ENCODE measurements at places on chromosomes 1 and 21.

DNA sequence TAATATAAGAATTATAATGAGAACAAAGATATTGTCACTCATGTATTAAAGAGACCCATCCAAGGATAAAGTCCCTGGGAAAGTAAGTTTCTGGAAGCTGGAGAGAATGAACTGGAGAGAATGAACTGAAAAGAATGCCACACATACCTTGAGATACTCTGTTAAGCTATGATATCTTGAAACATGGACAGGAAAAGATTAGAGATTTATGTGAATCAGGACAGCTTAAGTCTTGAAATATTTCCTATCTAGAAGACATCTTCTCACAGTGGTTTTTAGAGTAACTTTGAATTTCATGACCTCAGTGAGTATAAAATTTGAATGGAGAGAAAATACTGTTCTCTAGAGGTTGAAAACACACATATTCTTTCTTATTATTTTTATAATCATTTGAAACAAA, 201.3 kb upstream of the HMCN1 start:
- DNase-seq = no peak

GRCh38 chr1:183989078-183989577, 48.4 kb downstream of the COLGALT2 start:
- no peak for DNase-seq

- peak; percentile 10 for DNase-seq
Measured at GRCh38 chr1:6889875-6890480, 104.7 kb downstream of the CAMTA1 start.

GRCh38 chr1:171252482-171252881, 4.2 kb downstream of the FMO1 start:
- no peak for DNase-seq

- no peak for DNase-seq
Measured at GRCh38 chr1:10838541-10838940, 42.1 kb upstream of the CASZ1 start.

DNA sequence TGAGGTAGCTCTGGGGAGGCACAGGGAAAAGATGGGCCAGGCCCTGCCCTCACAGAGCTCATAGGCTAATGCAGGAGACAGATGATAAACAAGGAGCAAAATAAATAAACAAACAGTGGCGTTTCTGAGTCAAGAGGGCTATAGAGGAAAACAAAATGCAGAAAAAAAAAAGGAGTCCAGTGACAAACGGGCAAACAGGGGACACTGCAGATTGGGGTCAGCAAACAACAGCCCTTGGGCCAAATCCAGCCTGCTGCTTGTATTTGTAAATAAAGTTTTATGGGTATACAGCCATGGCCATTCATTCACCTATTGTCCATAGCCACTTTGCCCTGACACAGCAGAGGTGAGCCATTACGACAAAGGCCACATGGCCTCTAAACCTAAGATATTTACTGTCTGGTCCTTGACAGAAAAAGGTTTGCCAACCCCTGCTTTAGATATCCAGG, 19.1 kb upstream of the PINK1 start:
- no peak for DNase-seq

DNA sequence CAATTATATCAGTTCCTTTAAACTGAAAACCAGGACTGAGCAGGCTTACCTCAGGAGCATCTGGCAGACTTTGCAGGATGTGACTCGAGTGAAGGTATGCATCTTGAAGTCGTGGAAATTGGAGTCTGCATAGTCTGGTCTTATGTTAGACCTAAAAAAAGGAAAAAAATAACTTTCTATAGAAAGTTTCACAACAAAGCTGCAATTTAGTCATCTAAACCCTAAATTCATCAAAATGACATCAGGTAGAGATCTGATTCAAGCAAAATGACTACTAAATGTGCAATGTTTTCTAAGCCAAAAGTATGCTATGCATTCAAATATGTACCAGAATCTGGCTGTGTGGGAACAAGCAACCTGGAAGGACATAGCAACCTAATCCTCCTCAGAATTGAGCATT, 260.1 kb downstream of the VAV3 start:
- DNase-seq = no peak

- no peak for DNase-seq
Measured at GRCh38 chr1:6300342-6301048, 39.6 kb upstream of the GPR153 start.

- DNase-seq = no peak
Measured at GRCh38 chr1:151435174-151435573, 24.1 kb downstream of the POGZ start.

GRCh38 chr1:161182214-161182613, 4.9 kb upstream of the B4GALT3 start:
- peak; percentile 46 for DNase-seq

DNA sequence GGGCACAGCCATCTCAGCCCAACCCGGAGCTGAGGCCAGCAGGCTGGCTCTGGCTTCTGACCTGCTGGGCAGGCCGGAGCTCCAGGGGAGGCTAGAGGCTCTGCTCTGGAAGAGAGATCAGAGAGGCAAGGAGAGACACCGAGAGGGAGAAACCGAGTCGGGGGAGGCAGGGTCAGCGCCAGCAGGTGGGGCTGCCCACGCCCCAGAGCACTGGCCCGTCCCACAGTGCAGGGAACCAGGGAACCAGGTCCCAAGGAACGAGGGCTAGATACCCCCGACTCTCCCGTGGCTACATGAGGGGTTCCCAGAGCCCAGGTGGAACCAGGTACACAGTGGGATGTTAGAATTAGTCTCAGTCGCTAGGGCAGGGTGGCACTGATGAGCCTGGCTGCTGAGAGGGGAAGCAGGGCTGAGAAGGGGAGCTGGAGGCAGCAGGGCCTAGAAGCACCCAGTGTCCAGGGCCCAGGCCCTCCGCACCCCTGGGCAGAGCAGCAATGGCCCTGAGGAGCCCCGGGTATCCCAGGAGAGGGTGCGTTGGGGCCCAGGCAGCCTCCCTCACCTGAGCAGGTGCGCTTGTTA, 2.1 kb downstream of the MASP2 start:
- no peak for DNase-seq

DNA sequence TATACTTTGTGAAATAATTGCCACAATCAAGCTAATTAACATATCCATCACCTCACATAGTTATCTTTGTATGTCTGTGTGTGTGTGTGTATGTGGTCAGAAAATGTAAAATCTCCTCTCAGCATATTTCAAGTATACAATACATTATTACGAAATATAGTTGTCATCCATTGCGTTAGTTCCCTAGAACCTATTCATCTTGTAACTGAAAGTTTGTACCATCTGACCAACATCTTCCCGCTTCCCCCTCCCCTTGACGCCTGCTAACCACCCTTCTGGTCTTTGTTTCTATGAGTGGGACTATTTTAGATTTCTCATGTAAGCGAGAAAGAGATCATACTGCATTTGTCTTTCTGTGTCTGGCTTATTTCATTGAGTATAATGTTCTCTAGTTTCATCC, 455.3 kb downstream of the KCNT2 start:
- DNase-seq = no peak

DNA sequence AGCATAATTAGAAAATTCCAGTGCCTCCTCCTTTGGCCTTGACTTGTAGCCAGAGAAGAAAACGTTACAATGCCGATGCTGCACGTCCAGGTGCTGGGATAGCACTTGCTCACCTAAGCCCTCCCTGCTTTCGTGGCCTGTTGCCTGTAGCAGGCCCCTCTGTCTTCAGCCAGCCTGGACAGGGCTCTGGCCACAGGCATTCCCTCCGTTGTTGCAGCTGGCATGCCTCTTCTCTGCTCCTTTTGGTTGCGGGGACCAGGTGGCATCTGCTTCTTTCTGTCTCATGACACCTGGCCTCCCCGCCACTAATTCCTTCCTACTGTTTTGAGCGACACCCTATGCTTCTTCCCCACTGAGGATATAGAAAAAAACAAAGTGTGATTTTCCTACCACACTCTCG, 54.6 kb upstream of the MORC3 start:
- DNase-seq = no peak

- no peak for DNase-seq
Measured at GRCh38 chr21:39971956-39972355, 104.7 kb downstream of the PCP4 start.

DNA sequence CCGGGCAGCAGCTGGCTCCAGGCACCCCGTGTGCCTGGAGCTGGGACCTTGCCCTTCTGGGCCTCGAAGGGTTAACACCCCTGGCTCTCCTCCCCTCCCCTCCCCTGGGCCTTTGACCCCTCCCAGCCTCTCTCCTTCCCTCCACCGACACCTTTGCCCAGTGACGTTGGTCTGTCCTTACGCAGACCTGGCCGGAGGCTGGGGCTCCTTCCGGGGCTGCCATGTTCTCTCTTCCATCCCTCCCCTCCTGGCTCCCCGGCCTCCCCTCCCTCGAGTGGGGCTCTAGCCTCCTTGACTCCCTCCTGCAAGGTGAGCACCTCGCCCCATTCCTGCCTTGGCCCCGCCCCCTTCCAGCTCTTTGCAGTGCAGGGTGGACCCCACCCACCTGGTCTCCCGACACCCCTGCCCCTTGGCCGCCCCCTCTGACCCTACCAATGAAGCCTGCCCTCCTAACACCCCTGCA, at the start of gene TMEM82:
Gene TMEM82 (plus strand): TSS at position 161 of the 463 bp plus-strand sequence. CDS start 61 bp downstream, at position 222.
- DNase-seq = no peak

DNA sequence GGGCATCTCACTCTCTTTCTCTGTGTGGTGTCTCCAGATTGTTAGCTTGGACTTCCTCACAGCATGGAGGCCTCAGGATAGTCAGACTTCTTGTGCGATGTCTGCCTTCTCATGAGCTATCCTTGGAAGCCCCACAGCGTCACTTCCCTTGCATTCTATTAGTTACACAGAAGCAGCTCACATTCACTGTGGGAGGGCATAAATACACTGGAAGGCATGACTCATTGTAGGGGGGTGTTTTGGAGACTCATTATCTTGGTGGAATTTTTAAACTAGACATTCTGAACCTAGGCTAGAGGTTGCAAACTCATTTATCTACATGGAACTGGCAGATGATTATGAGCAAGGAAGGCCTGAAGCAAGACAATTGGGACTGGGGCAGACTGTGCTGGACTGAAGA, 21.4 kb upstream of the FASLG start:
- DNase-seq = no peak

DNA sequence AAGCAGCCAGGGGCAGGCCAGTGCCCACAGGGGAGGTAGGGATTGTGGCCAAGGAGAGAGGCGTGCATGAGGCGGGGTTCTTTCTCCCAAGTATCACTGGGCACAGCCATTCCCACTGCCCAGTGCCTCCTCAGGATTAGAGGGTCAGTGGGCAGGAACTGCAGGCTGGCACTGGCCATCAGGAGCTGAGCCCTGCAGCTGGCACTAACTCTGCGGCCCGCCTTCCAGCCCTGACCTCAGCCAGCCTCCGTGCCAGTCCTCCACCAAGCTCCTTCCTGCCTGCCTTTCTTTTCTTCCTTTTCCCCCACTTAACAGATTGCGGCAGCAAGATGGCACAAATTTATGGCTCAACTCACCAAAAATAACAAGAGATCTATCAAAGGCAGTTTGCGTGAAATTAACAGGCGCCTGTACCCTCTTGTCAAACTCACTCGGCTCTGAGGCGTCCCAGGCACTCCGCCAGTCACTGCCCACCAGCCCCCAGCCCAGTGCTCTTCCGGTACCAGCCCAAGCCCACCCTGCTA, 11.1 kb downstream of the ADGRB2 start:
- no peak for DNase-seq

- DNase-seq = no peak
Measured at GRCh38 chr1:119083980-119084379, 56.5 kb downstream of the WARS2 start.

- no peak for DNase-seq
Measured at GRCh38 chr1:79895573-79895972, 889.0 kb upstream of the ADGRL4 start.

- no peak for DNase-seq
Measured at GRCh38 chr1:37658486-37658885, 23.8 kb upstream of the RSPO1 start.

DNA sequence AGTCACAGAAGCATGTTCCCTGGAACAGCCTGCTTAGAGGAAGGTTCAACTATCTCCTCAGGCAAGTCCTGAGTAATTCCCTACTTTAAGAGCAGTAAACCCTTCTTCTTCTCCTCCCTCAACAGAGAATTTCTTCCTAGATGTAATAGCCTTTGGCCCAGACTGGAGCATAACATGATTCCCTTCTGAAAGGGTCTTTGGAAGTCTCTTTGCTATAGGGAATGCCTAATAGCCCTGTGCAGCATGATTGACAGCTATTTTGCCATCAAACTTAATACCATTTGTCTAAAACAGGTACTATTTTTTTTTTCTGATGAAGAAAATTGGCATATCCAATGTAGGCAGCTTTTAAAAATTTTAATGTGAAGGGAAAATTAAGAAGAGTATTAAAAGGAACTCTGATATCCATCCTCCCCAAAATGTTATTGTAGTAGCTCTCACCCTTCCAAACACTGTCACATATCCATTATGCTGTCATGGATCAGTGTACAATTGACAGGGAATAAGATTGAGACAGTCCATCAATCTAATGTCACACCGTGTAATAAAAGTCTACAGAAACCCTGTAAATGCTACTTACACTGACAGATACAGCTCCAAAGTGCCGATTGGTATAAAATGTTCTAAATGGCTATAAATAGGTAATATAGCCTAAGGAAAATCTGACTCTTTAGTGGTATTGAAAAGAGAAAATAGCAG, 884.6 kb downstream of the TTLL7 start:
- no peak for DNase-seq

DNA sequence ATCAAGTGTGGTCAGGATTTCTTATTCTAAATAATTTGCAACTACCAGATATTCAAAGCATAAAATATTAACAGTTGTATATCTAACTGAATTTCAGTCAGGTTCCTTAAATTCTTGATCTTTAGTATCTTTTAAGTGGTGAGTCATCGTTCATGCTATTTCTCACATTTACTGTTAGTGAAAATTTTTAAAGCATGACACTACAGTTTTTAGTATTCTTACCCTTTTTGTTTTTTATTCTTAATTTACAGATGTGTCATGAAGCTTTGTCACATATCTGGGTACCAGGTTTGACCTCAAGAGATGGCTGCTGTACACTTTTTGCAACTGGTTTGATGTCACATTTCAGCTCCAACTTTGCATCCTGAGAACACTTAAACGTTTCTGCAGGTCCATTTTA, 12.7 kb downstream of the AKIRIN1 start:
- no peak for DNase-seq

- DNase-seq = no peak
Measured at GRCh38 chr1:41281334-41281733, 39.2 kb upstream of the SCMH1 start.

DNA sequence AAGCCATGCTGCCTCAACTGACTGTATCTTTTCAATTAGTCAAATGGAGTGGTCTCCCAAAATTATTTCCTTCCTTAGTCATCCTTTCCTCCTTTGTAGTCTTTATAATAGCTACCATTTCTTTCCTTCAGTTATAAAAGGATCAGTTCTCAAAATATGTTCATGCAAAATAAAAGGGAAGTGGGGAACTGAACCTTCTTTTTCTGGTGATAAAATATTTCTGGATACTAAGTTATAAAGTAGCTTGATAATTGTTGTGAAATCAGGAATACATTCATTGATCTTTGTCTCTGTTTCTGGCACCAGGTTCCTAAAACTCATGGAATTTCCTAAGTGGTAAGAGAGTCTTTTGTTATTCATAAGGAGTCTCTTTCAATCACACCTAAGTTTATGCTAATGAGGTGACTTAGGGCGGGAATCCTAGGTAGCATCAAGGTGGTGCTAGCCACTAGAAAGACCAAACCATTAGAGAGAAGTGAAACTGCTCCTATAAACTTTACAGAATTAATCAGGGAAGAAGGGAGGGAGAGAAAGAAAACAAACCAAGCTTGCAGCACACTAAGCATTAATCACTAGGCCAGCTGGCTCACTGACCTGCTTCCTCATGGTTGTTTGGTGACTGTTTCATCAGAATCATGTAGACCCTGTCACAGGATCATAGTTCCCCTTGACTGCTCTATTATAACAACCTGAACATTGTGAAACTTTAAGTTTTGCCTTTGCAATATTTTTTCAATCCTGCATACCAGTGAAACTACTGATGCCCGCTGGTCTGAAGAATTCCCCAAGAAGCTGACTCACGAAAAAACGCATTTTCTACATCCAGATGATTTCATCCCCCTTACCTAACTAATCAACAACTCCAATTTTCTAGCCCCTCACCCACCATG, 161.6 kb upstream of the PTBP2 start:
- DNase-seq = no peak

Data from activated CD4-positive, CD25-positive, alpha-beta regulatory T cell treated with anti-CD3 and anti-CD28 coated beads, Interleukin-2, amount 50 U/mL, for 16 hours (primary cell).